ENCODE measurements at places on chromosomes 5 and 9. TPM values are rescaled to one million over a fixed set of nuclear protein-coding genes. Genes with fewer than 3 reads are reported as not detected.

NTNG2 gene
- total RNA-seq = under 0.01 TPM

ABLIM3 gene
- total RNA-seq = 15.1 TPM

IL31RA gene
- total RNA-seq = 1.0 TPM

C5orf63 gene
- 3.7 TPM for total RNA-seq

CARD9 gene
- total RNA-seq = 1.0 TPM

BARHL1 gene
- not detected for total RNA-seq

DBH gene
- not detected for total RNA-seq
